Activated naive CD4-positive, alpha-beta T cell (primary cell): ENCODE measurements at places on chromosomes 6 and 20.
A peak's percentile ranks its signal among the peaks of the same experiment; 100 is the strongest.

DNA sequence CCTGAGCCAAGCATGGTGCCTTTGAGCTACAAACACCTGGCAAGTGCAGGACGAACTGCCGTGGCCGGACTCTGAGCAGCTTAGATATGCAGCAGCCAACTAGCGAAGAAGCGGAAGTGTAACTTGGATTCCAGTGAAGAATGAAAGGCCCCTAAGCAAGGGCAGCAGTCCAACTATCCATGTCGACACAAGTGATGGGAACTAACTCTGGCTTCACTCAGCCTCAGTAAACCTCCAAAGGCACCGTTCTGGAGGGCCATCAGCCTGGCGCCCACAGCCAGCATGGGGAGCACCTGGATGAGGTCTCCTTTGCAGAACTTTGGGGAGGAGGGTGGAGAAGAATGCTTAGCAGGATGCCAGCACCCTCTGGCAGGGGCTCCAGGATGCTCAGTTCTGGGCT is 78.4 kb upstream of the MLN start:
- DNase-seq = no peak

DNA sequence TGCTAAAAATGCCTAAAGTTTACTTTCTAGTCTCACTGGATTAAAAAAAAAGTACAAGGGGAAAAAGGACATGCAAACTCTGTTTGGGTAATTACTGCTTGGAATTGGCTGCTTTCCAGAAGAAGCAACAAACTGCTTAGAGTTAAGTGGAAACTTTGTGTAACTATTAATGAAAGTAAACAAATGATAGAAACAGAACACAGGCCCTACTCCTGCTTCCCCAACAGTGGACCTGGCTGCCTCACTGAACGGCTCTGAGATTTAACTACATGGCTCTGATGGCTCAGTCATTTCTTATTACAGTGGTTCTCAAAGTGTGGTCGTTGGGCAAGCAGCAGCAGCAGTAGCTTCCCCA is 108.5 kb downstream of the MAN1A1 start:
- DNase-seq = no peak

DNA sequence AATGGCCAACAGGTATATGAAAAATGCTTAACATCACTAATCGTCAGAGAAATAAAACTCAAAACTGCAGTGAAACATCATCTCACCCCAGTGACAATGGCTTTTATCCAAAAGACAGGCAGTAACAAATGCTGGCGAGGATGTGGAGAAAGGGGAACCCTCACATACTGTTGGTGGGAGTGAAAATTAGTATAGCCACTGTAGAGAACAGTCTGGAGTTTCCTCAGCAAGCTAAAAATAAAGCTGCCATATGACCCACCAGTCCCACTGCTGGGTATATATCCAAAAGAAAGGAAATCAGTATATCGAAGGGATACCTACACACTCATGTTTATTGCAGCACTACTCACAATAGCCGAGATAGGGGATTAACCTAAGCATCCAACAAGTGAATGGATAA is 23.4 kb upstream of the INSM1 start:
- DNase-seq = no peak

DNA sequence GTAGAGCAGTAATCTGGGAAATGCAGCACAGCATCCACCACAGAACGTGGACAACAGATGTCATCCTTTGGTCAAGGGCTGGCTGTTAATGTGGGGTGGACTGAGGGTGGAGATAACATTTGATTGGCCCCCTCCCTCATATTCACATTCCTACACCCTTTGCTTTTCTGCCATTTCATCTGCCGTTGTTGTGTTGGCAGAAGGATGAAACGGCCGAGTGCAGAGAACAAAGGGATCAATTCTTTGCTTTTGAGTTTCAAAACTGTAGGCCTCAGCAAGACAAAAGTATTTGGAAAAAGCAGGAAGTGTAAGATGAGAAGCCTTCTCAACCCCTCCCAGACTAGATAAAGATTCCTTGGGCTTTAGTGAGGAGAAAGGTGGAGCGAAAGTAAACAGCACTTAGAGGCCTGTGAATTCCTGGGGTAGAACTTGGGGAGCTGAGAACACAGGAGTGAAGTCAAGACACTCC is 74.2 kb upstream of the PHIP start:
- no peak for DNase-seq

GRCh38 chr20:10610251-10610650 is 63.5 kb downstream of the JAG1 start:
- DNase-seq = no peak

GRCh38 chr20:35600993-35601973 is 14.3 kb upstream of the SPAG4 start:
- DNase-seq = peak; percentile 62

DNA sequence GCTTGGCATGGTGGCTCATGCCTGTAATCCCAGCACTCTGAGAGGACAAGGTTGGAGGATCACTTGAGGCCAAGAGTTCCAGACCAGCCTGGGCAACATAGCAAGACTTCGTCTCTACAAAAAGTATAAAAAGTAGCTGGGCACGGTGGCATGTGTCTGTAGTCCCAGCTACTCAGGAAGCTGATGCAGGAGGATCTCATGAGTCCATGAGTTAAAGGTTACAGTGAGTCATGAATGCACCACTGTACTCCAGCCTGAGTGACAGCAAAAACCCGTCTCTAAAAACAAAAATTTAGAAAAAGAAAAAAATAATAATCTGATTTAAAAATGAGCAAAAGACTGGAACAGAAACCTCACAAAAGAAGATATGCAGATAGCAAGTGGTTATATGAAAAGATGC is 279.7 kb downstream of the RNGTT start:
- no peak for DNase-seq

DNA sequence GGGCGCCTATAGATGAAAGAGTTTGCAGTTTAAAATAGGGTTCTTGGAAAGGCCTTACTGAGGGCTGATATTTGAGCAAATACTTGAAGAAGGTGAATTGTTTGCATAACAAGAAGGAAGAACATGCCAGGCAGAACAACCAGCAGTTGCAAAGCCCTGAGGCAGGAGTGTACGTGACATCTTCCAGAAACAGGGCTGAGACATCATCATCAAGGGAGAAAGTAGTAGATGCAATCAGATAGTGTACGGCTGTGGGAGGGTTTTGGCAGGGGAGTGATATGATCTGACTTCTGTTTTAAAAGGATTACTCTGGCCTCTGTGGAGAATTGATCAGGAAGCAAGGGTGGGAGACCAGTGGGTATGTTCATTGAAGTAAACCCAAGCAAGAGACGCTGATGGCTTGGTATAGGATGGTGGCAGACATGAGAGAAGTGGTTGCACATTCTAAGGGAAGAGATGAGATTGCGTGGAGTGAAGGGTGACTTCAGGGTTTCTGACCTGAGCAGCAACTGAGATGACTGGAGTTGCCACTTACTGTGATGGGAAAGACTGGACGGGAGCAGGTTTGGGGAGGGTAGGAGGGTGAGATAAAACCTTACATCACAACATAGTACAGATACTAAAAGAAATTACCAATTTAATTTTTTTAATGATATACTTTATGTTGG is 28.8 kb downstream of the RIOK1 start:
- DNase-seq = no peak

GRCh38 chr20:59923514-59923913 is 9.9 kb downstream of the SYCP2 start:
- no peak for DNase-seq

DNA sequence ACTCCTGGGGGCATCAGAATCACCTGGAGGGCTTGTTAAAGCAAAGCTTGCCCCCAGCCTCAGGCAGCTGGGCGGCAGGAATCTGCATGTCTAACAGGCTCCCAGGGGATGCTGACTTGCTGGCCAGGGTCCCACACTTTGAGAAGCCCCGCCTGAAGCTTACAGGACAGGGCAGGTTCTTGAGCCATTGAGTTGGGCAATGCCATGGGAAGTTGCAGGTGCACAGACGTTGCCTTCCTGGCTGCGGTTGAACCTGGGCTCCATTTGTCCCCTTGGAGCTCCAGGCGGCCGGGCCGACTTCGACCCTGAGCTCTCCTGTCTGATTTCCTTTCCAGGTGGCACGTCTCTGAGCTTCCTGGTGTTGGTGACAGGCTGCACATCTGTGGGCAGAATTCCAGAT is 46.8 kb downstream of the SYNJ2 start:
- no peak for DNase-seq

DNA sequence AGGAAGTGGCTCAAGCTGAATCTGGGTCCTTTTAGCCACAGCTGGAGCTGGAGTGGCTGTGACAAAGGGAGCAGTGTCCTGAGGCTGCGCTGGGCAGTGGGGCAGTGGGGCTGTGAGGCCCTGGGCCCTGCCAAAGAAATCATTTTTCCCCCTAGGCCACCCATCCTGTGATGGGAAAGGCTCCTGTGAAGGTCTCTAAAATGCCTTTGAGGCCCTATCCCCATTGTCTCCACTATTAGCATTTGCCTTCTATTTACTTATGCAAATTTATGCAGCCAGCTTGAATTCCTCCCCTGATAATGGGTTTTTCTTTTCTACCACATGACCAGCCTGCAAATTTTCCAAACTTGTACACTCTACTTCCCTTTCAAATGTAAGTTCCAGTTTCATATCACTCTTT is 539.2 kb downstream of the MEI4 start:
- no peak for DNase-seq

DNA sequence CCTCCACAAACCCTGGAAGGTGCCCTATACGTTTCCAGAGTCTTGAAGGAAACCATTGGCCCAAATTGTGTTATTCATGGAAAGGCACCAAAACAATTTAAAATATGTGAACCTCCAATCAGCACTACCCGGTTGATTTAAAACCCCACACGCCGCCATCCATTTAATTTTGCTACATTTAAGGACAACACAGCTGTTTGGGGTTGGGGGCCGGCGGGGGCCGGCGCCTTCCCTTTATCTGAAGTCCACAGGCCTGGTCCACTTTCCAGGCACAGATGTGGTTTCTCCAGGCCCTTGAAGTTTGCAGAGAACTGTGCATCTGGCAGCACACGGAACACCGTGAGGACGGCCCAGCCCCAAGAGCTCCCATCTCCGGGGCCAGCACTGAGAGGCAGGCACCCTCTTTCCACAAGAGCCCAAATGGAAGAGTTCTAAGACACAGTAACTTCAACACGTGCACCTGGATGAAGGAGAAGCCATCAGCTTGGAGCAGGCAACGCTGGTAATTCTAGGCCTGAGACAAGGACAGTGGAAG is 16.8 kb upstream of the FRMD1 start:
- DNase-seq = no peak

- DNase-seq = no peak
Observed at GRCh38 chr6:136464874-136465273, 85.3 kb downstream of the MAP7 start.

GRCh38 chr20:40449974-40450616 is 238.9 kb downstream of the MAFB start:
- no peak for DNase-seq

DNA sequence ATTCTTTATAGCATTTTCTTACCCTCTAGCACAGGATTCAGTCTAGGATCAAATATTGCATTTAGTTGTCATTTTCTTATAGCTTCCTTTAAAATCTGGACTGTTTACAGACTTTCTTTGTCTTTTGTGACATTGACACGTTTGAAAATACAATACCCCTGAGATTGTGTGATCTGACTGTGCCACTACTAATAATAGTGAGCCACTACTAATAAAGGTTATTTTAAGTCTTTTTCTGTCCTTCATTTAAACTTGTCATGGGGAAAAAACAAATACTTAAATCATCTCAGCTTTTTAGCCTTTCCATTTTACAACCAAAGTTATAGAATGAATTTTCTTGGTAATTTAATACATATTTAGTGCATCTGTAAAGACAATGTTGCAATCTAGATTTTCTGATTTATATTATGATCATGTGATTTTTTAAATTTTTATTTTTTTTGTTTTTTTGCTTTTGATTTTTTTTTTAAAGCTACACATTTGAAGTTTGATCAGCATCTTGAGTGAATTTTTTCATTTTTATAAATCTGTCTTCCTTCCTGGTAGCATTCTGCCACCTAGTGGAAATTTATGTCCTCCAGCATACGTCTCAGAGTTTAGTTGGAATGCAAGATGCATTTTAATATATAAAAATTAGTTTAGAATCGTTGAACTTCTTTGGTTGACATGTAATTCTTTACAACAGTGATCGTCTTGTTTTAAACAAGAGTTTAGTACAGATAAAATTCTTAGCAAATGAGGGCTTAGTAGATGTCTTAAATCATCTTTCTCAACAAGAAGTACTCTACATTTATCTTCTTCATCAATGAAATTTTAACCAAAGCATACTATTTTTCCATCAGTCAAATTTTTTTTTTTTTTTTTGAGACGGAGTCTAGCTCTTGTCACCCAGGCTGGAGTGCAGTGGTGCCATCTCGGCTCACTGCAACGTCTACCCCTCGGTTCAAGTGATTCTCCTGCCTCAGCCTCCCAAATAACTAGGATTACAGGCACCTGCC is 119.4 kb downstream of the NCOA3 start:
- no peak for DNase-seq

GRCh38 chr6:56003616-56004015 is 128.2 kb upstream of the BMP5 start:
- no peak for DNase-seq

- no peak for DNase-seq
Observed at GRCh38 chr6:151733680-151734320, 73.7 kb upstream of the ESR1 start.

- DNase-seq = no peak
Observed at GRCh38 chr6:4130357-4130987, 4.9 kb downstream of the ECI2 start.

- DNase-seq = no peak
Observed at GRCh38 chr6:88360203-88360797, 194.2 kb upstream of the CNR1 start.

DNA sequence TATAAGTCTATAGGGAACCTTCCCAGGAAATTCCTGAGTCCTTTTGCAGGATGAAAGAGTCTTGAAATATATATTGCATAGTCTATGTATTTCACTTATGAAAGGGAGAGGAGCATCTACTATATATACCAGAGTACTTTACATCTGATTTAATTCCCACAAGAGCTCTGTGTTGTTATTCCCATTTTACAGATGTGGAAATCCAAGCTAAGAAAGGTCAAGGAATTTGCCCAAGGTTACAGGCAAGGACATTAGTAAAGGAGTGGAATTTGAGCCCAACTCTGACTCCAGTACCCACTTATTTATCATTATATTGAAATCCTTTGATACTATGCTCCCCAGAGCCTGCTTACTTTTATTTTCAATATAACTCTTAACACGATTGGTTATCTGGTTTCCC is 2.6 kb downstream of the SESN1 start:
- DNase-seq = no peak
